Pericardium fibroblast (primary cell): ENCODE measurements at places on chromosomes 3 and 15. TPM values are rescaled to one million over a fixed set of nuclear protein-coding genes. Genes with fewer than 3 reads are reported as not detected.

C3orf20 gene
- 0.09 and 0.35 TPM in 2 replicates for total RNA-seq

SLC51A gene
- 0.82 TPM in 1 of 2 replicates, not detected in the other for total RNA-seq

LRRFIP2 gene
- total RNA-seq: 35.1 and 46.6 TPM in 2 replicates

RSRC1 gene
- total RNA-seq: 13.8 and 17.9 TPM in 2 replicates

FBXL2 gene
- total RNA-seq: 6.7 and 13.1 TPM in 2 replicates

IGDCC3 gene
- total RNA-seq: 0.26 TPM in 1 of 2 replicates, not detected in the other

NANOGP8 gene
- total RNA-seq: not detected in 2 replicates
